ENCODE measurements at places on chromosomes 2 and 18.
A peak's percentile ranks its signal among the peaks of the same experiment; 100 is the strongest.

DNA sequence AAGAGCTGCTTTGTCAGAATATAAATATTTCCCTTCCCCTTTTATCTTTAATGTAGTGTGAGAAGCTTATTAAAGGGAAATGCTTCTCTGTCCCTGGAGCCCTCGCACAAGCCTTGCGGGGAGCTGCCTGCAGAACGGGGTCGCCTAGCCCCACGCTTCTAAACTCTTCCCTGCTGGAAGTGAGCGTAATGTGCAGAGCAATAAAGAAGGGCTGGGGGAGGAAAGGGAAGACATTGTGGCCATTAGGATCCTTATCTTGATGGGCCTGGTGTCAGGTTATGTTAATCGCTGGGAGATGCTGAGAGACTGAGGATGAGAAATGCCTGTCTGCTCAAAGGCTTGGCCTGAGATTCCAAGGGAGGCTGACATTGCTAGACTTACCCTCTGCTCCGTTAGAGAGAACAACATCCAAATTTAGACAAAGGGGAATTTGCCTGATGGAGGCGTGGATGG, 18.9 kb upstream of the FZD7 start:
- no peak for DNase-seq

- DNase-seq = no peak
Measured at GRCh38 chr2:49033394-49034185, 120.7 kb downstream of the FSHR start.

GRCh38 chr2:170895023-170895757, 33.9 kb upstream of the GORASP2 start:
- peak; percentile 11 for DNase-seq

- no peak for DNase-seq
Measured at GRCh38 chr2:232350804-232351685, 27.5 kb upstream of the ALPP start.

DNA sequence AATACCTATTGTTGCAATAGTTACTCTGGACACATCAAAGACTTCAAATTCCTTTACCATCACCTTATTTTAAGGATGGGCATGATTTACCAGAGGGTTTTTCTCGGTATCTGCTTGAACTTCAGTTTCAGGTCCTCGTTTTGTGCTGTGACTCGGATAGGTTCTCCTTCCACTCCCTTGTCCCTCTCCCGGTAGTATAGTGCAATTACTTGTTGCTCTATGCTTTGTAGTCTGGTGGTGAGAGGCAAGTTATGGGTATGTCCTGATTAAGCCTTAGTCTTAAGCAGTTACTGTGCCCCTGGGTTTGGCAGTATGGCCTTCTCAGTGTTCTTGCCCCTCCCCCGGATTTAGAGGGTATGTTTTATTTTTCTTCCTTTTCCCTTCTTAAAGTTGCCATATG, 96.6 kb downstream of the RHBDD1 start:
- DNase-seq = no peak

DNA sequence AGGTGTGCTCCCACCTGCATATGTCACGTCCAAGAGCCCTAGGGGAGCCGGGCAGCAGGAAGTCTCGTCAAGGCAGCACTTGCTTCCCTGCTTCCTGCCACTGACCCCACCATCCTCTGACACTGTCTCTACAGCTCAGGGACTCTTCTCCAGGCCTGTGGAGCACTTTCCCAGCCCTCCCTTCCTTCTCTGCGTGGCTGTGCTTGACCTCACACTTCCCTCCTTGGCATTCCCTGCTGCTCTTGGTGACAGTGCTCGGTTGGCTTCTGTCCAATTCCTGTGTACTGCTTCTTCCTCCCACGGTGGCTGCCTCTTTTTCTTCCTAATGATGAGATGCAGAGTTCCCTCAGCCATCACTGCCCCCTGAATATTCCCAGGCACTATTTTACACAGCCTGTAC, 2.8 kb downstream of the CIDEA start:
- DNase-seq = peak; percentile 54

DNA sequence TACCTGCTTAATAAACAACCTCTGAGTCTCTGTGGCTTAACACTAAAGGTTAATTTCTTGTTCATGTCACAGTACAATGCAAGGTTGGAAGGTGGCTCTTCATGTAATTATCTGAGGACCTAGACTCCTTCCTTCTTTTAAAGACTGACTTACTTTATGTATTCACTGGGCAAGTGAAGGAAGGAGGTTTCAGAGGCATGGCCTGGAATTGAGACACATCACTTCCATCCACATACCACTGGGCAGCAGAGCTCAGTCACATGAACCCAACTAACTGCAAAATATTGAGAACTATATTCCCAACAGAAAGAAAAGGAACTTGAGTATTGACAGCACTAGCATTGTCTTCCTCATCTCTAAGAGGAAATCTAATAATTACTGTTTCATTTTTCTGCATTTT, 57.5 kb upstream of the FN1 start:
- DNase-seq = no peak

- DNase-seq = no peak
Measured at GRCh38 chr2:67002618-67003371, 394.3 kb upstream of the ETAA1 start.

- peak; percentile 52 for DNase-seq
Measured at GRCh38 chr2:230749111-230749510, 36.5 kb downstream of the CAB39 start.

- DNase-seq = no peak
Measured at GRCh38 chr2:104854498-104855220, 744 bp downstream of the POU3F3 start.

DNA sequence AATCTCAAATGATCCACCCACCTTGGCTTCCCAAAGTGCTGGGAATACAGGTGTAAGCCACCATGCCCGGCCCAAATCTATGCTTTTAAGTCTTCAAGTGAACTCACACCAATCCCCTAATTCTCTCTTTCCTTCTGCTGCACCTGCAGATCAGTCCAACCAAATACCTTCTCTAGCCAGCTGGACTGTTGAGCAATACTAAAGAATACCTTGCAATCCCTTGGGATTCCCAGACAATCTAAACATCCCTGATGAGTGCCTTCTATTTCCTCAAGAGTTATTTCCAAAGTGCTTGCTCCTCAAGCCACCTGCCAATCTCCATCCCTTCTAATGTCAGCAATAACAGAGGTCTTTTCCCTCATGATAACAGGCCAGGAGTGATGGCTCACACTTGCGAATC, 48.6 kb downstream of the SF3B1 start:
- DNase-seq = no peak

GRCh38 chr2:105388971-105389381, 9.9 kb downstream of the FHL2 start:
- peak; percentile 96 for DNase-seq

- no peak for DNase-seq
Measured at GRCh38 chr2:203875471-203875870, 7.9 kb downstream of the CTLA4 start.

GRCh38 chr18:25237571-25238267, 114.2 kb downstream of the ZNF521 start:
- no peak for DNase-seq

DNA sequence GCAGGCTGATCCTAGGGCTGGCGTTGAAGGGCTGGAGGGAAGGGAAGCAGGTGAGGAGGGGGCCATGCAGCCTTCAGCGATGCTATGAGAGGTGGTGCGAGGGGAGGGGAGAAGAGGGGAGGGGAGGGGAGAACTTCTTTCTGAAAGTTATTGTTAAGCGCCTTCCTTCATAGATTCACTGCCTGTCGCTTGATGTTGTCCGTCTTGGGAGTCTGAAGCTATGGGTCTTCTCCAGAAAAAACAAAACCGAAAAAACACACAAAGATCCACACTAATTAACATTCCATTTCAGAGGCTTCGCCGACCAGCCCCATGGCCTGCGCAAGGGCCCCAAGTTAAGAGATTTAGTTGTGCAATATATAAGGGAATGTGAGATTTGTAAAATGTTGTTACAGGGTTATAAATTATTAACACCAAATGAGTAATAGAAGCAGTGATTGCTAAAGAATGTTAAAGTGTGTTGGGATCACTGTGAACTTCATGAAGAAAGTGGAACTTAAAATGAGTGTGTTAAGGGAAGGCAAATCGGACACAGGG, 758 bp downstream of the CFAP221 start:
- no peak for DNase-seq

DNA sequence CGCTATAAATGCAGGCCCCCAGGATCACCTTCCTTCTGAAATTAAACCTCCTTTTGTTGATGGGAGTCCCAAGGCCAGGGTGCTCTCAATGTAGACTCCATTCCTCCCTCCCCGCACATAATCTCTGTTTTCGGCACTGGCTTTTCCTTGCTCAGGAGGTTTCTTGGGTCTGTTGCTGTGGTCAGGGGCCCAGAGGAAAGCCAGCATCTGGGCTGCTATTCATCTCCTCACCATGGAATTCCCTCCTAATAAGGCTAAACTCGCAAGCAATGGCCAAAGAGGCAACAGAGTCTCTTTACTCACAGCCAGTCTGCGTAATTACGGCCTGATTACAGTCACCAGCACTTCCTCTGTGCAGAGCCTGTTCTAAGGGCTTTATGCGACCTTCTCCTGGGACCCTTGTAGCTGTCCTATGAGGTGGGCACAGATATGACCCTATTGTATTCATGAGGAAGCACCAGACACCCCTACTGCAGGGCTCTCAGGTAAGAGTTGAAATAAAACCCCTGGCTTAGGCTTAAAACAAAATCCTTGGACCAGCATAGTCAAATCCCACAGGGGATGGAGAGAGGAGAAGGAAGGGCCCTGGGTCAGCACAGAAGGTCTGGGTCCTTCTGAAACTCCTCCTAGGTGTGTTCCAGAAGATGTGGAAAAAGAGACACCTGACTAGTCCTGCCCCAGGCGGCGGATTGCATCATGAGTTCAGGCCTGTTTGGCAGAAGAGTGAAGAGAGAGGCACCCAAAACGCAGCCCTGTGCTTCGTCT, 105.0 kb upstream of the SH3BP4 start:
- DNase-seq = no peak

DNA sequence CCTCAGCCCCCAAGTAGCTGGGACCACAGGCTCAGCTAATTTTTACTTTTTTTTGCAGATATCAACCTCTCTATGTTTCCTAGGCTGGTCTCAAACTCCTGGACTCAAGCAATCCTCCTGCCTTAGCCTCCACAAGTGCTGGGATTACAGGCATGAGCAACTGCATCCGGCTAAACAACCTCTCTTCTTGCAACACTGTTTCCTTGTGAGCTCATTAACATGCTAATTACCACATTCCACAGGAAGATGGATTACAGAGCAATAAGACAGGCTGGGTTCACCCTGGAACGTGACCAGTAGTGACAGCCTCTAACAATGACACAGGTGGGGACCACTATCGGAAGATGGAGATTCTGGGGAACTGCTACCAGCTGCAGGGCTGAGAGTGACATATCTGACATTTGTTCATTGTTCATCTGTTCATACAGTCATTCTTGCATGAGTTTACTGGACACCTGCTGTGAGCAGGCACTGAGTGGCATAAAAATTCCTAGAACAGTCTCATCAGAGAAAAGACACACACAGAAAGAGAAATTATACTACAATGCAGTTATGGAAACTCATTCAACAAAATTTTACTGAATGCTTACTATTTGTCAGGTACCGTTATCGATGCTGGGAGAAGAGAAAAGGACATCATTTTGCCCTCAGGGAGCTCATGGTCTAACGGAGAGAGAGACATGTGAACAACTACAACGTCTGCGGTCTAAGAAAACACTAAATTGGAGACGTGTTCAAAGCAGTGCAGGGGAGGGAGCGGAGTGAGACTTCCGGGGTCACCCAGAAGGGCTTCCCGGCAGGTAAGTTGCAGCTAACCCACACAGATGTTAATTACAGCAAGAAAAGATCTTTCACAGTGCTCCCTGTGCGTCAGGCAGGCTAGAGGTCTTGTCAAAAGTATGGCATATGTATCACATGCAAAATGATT, 37.6 kb downstream of the PROC start:
- no peak for DNase-seq

GRCh38 chr18:62838475-62839098, 123.2 kb downstream of the PHLPP1 start:
- DNase-seq = no peak

- peak; percentile 82 for DNase-seq
Measured at GRCh38 chr18:76398896-76399612, 96.0 kb downstream of the ZNF516 start.

DNA sequence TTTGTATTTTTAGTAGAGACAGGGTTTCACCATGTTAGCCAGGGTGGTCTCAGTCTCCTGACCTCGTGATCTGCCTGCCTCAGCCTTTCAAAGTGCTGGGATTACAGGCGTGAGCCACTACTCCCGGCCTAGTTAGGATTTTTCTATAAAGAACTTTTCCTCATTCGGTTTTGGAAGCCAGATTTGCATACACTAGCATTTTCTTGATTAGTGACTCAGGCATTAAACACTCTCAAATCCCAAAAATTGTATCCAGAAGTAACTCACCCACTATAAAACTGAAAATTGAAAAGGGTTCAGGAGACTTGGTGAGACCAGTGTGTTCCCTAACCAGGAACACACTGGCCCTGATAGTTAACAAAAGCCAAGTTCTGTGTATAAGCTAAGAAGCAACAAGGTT, 25.2 kb downstream of the EIF2AK3 start:
- DNase-seq = no peak

DNA sequence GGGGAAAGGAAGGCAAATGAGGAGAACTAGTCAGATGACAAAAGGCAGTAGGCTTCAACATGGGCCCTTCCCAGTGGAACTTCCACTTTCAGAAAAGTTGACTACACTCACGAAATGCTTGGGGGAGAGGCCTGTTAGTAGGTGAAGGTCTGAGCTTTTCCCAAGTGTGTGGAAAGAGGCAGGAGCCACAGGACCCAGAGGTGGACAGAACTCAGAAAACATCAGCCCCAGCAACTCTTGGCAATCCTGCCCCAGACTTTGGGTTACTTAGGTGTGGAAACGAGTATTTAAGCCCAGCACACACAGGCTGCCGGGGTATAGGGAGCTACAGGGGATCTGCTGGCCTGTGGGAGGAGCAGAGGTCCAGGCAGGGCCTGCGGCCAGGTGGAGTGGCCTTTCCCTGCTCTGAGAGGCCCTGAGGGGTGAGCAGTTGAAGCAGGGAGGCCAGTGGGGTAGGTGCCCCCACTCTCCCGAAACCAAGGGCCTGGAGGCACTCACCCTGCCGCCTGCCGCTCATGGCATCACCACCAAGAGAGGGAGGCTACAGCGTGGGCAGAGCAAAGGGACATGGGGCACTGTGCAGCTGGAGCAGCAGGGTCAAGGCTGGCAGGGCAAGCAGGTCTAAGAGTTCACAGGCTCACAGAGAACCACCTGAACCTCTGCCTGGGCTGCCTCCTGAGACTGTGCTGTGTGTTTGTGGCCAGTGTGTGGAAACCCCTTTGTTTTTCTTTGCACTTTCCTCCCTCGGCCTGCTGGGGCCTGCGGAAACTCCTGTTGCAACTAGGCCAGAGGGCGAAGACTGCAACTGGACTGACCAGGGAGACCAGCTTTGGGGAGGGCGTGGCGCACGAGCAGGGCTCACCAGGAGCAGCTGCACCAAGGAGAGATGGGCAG, 130.7 kb upstream of the SERTAD2 start:
- DNase-seq = no peak

- peak; percentile 13 for DNase-seq
Measured at GRCh38 chr18:31398191-31398590, 21.6 kb downstream of the DSG4 start.

- DNase-seq = no peak
Measured at GRCh38 chr2:237736783-237737182, 61.8 kb upstream of the RBM44 start.

GRCh38 chr18:70425236-70425635, 136.4 kb downstream of the SOCS6 start:
- no peak for DNase-seq

GRCh38 chr18:50649821-50650220, 89.9 kb downstream of the MAPK4 start:
- DNase-seq = peak; percentile 45
